ENCODE measurements at places on chromosomes 3 and 15. TPM values are rescaled to one million over a fixed set of nuclear protein-coding genes. Genes with fewer than 3 reads are reported as not detected.

GRCh38 chr3:32313723-32314473, 75.4 kb downstream of the CMTM8 start:
- DNase-seq, result peak; percentile 31

GRCh38 chr3:104796556-104796955, 570.2 kb upstream of the ALCAM start:
- no peak for DNase-seq

DNA sequence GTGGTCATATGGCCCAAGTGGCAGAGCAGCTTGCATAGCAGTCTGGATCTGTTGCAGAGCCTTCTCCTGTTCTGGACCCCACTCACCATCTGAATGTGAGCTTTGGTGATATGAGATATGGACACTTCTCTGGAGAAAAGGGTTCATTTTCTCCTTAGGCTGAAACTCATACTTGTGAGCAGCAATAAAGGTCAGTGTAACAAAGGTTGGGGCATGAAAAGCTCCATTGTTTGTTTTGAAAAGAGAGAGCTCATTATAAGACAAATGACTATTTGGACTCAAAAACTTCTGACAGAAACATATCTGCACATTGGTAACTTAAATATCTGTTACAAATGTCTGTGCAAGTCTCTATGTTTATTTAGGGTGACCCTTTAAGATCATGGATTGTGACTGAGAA, 517.3 kb downstream of the MFSD1 start:
- no peak for DNase-seq

DNA sequence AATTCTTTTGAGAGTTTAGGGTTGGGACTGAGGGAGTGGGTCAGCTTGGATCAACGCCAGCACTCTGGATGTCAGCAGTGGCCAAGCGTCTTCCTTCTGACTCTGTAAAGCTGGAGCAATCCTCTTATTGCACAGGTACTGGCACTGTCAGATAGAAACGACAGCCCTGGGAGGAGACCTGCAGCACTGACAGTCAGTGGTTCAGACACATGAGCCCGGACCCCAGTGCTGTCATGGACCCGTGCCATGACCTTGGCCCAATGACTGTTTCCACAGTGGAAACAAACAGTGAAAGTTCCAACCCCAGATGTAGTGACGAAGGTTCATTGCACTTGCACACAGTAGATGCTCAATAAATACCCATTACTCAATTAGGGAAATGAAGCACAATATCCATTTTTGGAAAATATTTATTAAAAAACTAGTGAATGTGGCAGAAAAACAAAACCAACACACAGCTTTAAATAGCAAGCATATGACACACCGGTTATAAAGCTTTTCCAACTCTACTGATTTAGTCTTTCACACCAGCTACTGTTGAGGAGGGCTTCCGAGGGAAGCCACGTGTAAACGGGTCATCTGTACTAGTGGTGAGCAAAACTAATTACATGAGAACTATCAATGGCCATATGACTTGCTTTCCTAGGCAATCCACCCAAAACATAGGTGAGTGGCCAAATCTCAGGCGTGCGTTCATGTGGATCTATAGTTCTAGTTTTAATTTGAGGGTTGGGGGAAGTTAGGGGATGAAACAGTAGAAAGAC, 22.1 kb downstream of the SIAH2 start:
- DNase-seq, result no peak

- DNase-seq, result no peak
Observed at GRCh38 chr15:92654662-92655061, 913 bp downstream of the FAM174B start.

Gene C15orf61
- 6.8 TPM for total RNA-seq

Gene CAMK2N2
- total RNA-seq, result 2.6 TPM

Gene GOLGA6L7
- not detected for total RNA-seq

Measured in PC-9 (cell line).